Adrenal gland (tissue), 19 donors: ENCODE measurements at places on chromosomes 11 and 22. TPM values are rescaled to one million over a fixed set of nuclear protein-coding genes. Genes with fewer than 3 reads are reported as not detected.

The PGA4 gene
- polyA plus RNA-seq = not detected

The POU2AF3 gene
- polyA plus RNA-seq = 2.9 TPM

The KDM4E gene
- polyA plus RNA-seq = not detected

The LZTR1 gene
- polyA plus RNA-seq = 100 TPM

The OR8B12 gene
- polyA plus RNA-seq = not detected

The MAP6 gene
- polyA plus RNA-seq = 33.1 TPM
